ENCODE measurements at places on chromosomes 12 and 14.

DNA sequence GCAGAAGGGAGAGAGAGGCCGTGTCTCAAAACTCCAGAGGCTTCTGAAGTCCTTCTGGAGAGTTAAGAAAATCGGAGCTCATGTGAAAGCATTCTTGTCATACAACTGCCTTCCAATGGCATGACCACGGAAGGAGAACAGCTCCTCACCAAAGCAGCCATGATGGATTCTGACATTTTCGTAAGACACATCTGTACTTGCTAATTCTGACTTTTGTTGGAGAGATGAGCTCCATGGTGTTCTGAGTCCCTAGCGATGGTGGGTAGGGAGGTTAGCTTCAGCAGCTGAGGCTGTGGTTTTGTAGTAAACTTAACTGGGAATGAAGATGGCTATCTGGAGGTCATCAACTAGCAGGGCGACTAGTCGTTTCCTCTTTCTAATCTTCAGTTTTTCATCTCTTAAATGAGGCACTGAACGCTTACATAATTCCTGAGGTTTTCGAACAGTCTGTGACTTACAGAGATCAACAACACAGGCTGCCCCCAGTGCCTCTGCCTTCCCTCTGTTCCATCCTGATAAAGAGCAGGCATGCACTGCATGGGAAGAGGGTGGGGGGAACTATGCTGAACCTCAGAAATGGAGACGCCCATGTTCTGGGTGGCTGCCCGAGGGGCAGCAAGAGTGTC is 28.6 kb upstream of the DICER1 start:
- no peak for DNase-seq

DNA sequence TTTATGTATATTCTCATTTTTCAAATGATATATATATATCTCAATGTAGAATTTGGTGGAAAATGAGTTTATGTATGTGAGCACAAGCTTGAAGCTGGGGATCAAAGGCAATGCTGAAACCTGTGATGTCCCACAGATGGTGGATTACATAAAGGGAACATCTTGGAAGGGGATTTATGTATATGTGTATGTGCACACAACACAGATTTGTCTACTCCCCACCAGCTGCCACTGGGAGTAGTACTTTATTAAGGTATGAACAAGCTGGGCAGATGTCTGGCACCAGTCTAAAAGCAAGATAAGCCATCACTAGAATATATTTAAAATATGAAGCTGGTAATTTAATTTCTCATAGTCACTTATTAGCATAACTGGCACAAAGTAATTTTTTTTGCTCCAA is 895.6 kb downstream of the SLC6A15 start:
- DNase-seq: no peak

GRCh38 chr12:9977916-9978315 is 6.7 kb downstream of the CLEC12A start:
- DNase-seq: no peak

GRCh38 chr12:77785211-77785610 is 45.5 kb upstream of the NAV3 start:
- DNase-seq: no peak

- peak; percentile 93 for DNase-seq
Observed at GRCh38 chr14:24299255-24300191, at the start of the genes DHRS1 and NOP9. DHRS1 (minus strand) TSS chr14:24299780; CDS start chr14:24299106, 674 bp downstream. NOP9 (plus strand) TSS chr14:24299850; CDS start chr14:24299955, 105 bp downstream.

DNA sequence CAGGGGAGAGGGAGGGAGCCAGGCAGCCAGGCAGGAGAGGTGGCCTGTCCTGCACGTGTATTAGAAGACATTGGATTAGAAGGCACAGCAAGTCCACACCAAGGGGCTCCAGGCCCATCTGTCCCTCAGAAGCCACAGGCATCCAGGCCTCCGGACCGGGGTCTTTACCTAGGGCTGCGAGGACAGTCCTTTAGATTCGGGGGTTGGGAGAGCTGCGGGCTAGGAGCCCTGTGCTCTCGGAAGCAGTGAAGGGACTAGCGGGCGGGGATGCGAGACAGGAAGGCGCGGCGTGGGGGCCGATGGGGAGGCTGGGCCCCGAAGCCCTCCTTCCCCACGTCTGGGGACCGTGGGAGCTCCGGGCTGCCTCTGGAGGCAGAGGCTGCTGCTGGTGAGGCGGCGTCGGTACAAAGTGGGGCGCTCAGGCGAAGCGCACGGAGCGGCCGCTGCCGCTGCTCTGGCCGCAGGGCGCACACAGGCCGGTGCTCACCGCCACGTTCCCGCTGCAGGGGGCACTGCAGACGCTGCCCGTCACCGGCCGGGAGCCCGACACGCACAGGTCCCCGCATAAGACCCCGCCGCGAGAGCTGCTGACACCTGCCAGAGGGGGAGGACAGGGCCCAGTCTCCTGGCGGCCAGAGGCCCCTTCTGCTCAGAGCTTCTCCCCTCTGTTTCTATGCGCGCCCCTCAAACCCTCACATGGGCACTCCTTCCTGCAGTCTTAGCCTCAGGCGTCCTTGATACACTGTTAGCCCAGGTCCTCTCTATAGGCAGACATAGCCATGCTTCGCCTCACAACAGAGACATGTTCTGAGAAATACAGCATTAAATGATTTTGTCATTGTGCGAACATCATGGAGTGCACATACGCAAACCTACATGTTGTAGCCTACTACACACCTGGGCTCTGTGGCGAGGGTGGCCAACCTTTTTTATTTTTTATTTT is 17.3 kb downstream of the KRT7 start:
- DNase-seq: no peak

All from activated CD4-positive, alpha-beta T cell treated with anti-CD3 and anti-CD28 coated beads, Interleukin-2, amount 50 U/mL, for 16 hours (primary cell).